BJ (cell line): ENCODE measurements at places on chromosomes 7 and 10.

GRCh38 chr10:93216341-93216985, 142.8 kb downstream of the CYP26A1 start:
- DNase-seq = no peak

DNA sequence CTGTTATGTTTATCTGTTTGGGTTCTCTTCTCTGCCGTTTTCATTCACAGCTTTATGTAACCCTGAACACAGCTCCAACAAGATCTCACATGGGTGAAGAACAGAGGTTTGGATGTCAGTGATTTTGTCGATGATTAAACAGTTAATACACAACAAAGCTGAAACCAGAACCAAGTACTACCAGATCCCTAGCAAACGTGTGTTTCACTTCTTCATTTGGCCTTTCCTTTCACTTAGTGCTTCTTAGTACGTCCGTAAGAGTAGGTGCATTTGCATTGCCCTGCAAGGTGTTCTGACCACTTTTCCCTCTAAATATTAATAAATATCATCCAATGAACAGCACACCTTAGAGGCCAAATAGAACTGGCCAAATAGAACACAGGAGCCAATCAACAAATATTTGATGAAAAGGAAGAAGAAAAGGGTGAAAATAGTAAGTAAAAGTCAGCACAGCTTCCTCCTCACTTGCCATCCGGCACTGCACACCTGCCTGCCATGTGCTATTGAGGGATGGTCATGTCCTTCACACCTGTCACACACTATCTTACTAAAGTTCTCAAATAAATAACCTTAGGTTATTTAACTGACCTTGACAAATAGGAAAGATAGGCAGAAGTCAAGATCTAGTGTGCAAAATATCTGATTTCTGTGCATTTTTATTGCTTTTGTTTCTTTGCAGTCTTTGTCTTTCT, 252.6 kb upstream of the ANKRD30A start:
- no peak for DNase-seq

- no peak for DNase-seq
Measured at GRCh38 chr7:43377196-43377960, 205.5 kb upstream of the STK17A start.

DNA sequence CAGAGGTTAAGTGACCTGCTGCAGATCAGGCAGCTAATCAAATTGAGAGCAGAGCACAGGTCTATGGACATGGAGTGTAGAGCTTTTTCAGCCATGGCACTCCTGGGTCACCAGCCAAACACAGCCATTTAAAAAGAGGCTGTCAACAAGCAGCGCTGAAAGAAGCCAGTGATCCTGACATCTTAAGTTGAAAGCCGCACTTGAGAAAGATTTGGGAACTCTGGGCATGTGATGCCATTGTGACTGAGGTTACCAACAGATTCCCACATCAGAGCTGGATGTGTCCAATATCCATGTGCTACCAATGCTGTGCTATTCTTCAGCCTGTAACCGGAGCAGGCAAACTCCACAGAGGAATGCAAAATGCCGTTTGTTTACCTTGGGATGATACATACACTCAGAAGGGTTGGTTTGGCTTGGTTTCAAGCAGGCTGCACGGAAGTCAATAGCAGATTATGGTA, 56.2 kb upstream of the ABLIM1 start:
- peak; percentile 37 for DNase-seq

GRCh38 chr10:115947104-115947503, 325.9 kb downstream of the GFRA1 start:
- DNase-seq = no peak

DNA sequence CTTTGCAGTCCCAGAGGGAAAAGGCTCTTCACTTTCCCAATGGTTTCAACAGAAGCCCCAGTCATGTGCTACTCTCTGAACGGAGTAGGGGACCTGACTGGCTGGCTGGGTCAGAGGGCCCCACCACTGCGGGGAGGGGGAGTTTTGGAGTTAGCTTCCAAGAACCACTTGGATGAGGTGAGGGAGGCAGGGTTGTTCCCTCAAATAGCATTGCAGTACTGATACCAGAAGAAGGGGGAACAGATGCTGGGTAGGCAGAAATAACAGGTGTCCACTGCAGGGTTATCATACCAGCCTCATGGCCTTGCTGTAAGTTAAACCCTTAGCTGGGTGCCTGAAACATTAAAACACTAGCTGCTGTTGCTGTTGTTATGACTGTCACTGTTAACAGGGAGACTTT, 131.3 kb downstream of the UBE2H start:
- DNase-seq = no peak

DNA sequence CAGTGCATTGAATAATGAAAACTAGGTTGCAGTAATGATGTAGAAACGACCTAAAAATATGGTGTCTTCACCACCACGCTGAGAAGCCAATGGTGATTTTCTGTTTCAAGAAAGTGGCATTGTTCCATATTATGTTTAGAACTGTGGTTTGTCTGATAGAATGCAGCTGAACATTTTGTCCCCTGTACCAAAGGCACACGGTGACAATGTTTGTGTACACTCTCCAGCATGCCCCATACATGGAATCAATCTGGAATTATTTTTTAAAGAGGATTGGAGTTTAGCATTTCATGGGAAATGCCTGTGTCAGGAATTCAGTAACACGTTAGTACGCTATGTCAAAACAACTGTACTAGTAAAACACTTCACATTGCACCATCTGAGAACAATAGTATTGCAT, 237.4 kb upstream of the AUTS2 start:
- DNase-seq = no peak

DNA sequence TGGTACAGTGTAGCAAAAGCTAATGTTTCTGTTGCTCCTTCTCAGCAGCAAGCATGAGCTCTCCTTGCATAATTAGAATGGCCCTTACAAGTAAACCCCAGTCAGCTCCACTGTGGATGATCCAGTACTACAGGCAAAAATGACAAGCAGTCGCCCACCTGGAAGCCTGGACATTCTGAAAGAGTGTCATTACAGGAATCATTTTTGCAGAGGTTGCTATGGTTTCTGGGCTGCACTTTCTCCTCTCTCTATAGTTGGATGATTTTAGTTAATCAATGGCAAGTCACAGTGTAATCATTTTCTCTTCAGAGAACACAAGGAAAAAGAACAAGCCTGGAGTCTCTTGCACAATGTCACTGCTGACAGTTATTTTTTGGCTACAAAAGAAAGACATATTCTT, 102.9 kb upstream of the MYO3A start:
- no peak for DNase-seq

- no peak for DNase-seq
Measured at GRCh38 chr10:35184527-35185171, 58.0 kb downstream of the CREM start.

DNA sequence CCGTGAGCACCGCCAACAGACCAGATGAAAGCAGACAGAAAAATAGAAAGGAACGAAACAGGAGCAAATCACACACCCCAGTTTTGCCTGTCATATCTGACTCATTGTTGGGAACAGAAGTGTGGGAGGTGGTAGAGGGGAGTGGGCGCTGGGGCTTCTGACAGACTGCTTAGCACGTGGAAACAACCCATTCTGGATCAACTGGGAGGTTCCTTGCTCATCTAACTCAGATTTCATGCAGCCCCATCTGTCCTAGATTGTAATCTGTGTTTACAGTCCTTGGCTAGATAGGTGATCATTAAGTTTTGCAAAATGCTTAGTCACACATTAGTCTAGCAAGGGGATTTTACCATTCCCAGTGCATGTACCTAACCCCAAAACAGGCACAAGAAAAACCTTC, 154.1 kb downstream of the NRP1 start:
- DNase-seq = no peak

- DNase-seq = no peak
Measured at GRCh38 chr10:60527676-60528075, 138.0 kb upstream of the ANK3 start.
